ENCODE measurements at places on chromosomes 6 and 20. TPM values are rescaled to one million over a fixed set of nuclear protein-coding genes. Genes with fewer than 3 reads are reported as not detected.

CST1 gene
- total RNA-seq = not detected

SPTLC3 gene
- total RNA-seq = 4.0 TPM

TCP11 gene
- total RNA-seq = 0.46 TPM

SLC35D3 gene
- total RNA-seq = not detected

DZANK1 gene
- total RNA-seq = 1.5 TPM

RNF182 gene
- total RNA-seq = 0.30 TPM

All from smooth muscle cell of the umbilical artery (primary cell).